ENCODE measurements at places on chromosomes 5 and 9.

DNA sequence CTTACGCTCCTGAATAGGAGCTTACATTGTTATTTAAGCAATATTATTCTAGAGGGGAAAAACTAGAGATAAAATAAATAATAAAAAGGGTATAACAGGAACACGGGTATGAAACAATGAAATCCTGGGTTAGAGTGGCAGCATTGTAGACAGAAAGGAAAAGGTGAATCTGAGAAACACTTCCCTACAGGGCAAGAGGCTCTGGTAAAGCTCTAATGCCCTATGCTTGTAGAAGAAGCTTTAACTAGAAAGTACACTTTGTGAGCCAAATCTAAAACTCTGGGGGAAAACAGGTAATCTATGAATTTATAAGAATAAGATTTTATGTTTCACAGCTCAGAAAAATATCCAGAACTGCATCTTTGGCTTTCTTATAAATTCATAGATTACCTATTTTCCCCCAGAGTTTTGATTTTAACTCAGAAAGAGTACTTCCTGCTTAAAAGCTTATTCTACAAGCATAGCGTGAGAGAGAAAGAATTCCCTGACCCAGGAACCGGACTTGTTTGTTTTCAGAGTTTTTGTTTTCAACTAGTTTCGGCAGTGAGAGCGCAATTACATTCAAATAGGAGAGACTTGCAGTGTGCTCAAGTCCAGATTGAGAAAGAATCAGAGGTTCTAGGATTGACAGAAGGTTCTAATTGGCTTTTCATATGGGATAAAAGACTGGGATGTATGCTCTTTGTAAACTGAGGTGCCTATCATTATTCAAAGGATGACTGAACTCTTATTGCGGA, 651.0 kb upstream of the RORB start:
- DNase-seq: no peak

GRCh38 chr5:140570058-140570457, 5.4 kb downstream of the SLC35A4 start:
- DNase-seq: no peak

- DNase-seq: no peak
These were observed 63.5 kb downstream of the C9orf50 start for GRCh38 chr9:129557192-129558036.

GRCh38 chr5:179314606-179315355, 30.5 kb downstream of the ADAMTS2 start:
- no peak for DNase-seq

GRCh38 chr5:27241564-27242257, 203.3 kb upstream of the CDH9 start:
- DNase-seq: peak; percentile 48

DNA sequence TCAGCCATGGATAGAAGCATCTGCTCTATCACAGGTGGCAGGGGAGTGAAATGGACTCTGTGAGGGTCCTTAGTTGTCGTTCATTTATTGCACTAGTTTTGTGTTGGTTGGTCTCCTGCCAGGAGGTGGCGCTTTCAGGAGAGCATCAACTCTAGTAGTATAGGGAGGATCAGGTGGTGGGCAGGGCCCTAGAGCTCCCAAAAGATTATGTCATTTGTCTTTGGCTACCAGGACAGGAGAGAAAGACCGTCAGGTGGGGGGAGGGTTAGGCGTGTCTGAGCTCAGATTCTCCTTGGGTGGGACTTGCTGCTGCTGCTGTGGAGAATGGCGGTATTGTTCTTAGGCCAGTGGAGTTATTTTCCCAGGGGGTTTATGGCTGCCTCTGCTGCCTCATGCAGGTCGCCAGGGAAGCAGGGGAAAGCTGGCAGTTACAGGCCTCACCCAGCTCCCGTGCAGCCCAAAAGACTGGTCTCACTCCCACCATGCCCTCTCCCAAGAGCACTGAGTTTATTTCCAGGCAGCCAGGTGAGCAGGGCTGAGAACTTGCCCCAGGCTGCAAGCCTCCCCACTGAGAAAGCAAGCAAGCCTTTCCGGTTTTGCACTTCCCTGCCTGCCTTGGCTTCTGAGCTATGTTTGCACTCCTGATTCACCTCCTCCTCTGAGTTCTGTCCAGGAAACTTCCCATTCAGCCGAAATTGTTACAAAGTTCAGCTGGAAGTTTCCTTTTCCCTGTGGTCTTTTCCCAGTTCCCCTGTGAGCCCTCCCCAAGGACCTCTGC, 317.3 kb downstream of the TAF11L14 start:
- no peak for DNase-seq

- no peak for DNase-seq
These were observed 272.0 kb downstream of the HSPA4 start for GRCh38 chr5:133323494-133324457.

GRCh38 chr9:136385015-136385414, 11.5 kb upstream of the CARD9 start:
- DNase-seq: no peak

DNA sequence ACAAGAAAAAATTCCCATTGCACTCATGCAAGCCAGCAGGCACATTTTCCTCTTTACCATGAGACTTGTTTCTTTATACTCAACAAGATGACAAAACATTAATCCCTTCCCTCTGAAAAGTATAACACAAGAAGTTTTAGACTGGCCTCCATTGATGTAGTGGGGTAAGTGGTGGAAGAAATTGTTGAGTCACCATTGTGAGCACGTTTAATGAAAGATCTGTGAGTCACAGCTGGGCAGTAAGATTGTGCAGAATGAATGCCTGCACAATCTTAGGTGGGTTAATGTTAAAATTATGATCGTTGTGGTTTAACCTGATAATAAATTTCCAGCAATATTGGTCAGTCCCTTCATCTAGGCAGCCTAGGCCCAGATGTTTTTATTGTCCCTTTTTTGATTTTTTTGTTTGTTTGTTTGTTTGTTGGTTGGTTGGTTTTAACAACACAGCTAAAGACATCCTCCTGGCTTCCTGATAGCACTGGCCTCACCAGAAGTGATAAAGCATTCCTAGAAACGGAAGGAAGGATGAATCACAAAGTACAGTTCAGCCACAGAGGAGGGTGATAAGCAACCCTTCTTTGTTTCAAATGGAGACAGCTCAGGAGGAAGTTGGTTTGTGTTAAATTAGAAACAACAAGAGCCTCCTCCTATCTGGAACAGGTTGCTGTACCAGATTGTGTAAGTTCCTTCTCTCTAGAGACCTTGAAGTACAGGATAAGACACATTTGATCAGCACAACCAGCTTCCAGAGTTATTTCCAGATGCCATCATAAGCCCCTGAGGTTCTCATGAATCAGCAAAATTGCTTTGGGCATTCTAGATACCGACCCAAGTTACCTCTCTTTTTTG, 40.3 kb downstream of the SLC24A2 start:
- no peak for DNase-seq

DNA sequence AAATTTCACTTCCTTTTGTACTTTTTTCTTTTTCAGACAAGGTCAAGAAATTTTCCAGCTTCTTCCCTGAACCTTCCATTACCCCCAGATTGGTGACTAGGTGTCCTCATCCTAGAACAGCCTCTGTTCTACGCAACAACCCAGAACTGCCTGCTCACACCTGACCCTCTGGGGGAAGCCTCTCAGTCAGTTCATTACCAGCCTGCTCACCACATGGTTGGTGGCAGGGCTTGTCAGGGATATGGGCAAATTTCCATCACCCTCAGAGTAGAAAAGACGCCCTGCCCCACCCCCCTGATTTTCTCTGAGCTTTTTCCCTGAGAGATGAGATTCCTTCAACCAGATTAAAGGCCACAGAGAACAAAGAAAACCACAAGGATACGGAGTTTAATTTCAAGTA, 5.3 kb upstream of the CFAP95 start:
- no peak for DNase-seq

DNA sequence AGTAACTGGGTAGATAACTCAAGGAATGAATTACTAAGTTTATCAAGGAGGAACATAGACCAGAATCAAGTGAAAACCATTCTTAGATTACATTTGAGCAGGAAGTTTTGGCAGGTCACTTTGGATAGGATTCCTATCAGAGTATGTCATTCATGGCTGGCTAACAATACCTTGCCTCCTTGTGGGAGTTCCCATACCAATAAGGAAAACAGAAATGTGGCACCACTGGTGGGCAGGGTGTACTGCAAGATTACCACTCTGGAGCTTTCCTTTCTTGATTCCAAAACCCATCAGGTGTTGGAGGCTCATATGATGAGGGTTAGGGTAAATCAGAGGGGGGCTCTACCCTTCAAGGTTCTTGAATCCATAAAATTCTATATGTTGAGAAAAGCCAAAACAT, 18.6 kb upstream of the SPATA31D1 start:
- no peak for DNase-seq

GRCh38 chr9:88917375-88917774, 73.9 kb upstream of the S1PR3 start:
- DNase-seq: no peak

GRCh38 chr5:77117161-77117560, 30.1 kb upstream of the ZBED3 start:
- no peak for DNase-seq

- DNase-seq: no peak
These were observed 182.9 kb upstream of the MEF2C start for GRCh38 chr5:89065919-89066318.
